ENCODE measurements at places on chromosomes 6 and 20.

DNA sequence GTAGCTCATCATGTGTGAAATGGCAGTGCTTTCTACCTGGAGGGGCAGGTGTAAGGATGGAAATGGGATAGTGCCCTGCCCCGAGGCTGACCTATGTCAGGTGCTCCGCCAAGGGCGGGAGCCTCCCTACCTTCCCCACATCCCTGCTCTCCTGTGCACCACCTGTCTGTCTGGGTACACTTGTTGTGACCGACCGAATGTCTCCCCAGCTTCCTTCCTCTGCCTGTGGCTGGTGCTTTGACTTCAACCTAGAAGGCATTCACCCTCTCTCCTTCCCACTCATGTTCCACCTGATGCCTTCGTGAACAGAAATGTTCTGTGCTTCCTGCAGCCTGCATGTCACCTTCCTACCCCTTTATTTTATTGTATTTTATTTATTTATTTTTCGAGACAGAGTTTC lies 114.8 kb downstream of the SCML4 start:
- DNase-seq: peak; percentile 12

GRCh38 chr6:155349956-155350355 lies 35.7 kb upstream of the TFB1M start:
- no peak for DNase-seq

DNA sequence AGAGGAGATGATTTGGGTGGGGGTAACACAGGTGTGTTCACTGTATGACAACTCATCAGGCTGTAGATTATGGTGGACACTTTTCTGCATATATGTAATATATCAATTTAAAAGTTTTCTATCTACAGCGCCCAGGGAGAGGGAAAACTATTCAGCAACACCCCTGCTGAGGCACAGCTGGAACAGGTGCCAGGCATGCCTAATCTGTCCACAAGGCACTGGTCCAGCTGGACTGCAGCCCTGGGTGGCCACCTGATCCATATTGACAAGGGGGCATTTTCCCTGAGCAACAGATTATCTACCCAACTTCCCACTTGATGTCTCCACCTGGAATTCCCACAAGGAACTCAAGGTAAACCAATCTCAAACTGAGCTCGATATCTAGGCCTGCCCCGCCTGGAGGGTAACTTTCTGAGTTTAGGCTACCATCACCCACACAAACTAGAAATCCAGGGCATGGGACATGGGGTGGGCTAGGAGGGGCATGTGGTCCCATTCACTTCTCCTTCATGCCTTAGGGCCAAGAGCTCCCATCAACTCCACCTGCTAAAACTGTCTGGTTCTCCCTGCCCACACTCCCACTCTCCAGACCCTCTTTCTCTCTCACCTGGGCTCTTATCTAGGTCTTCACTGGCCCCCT lies 4.6 kb downstream of the SLC22A16 start:
- no peak for DNase-seq

GRCh38 chr6:154157082-154157481 lies 118.0 kb downstream of the OPRM1 start:
- DNase-seq: peak; percentile 40

- no peak for DNase-seq
Measured at GRCh38 chr6:32202186-32202585, 9.7 kb upstream of the GPSM3 start.
